ENCODE measurements at places on chromosomes 1 and 21.

DNA sequence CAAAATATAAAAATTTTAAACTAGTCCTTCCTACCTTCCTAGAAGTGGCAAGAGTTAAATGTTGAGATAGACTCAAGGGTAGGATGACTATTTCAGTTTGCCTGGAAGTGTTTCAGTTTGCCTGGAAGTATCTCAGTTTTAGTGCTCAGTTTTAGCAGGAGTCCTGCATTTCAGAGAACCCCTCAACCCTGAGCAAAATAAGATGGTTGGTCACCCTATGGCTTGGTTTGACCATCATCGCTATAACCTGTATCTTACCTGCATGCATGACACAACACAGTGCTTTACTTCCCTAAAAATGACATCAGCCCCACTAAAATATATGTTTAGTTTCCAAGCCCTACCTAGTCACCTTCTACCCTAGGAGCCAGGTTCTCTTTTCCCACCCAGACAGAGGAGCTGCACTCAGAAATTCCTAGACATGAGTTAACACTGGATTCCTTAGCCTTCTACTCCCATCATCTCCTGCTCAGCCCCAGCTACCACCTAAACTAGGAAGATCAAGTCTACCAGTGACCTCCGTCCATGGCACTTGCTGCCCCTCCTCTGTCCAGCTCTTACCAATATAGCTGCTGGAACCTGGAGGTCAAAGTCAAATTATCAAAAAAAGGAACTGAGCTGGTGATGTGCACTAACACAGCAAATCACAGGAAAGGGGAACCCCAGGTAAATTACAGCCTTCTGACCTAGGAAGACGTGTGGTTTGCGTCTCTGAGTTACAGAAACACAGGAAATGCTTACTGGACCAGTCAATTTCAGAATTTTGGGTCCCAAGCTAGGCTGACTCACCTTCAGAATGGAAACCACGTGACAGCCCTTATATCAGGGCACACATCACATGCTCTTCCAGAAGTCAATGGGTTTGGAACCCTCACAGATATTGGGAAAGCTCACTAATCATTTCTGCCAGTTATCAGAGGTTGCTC is 2.2 kb upstream of the G0S2 start:
- DNase-seq: no peak

DNA sequence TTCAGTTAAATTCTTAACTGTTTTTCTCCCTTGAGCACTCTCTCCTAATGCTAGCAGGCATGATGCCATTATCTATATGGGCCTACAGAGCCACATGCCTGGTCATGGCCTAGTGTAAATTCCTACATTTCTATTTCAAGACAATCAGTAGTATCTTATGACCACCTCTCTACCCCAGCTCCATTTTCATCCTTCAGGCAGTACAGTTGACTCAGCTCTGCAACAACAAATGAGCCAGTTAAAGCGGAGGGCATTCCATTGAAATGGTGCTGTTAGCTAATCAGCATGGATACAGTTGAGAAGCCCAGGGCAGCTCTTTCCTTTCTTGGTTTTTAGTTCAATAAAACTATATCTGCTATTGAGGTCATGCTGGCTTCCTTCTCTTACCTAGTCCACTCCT is 150.0 kb downstream of the PPP1R12B start:
- DNase-seq: no peak

- no peak for DNase-seq
Observed at GRCh38 chr21:36847189-36847588, 119.3 kb downstream of the HLCS start.

DNA sequence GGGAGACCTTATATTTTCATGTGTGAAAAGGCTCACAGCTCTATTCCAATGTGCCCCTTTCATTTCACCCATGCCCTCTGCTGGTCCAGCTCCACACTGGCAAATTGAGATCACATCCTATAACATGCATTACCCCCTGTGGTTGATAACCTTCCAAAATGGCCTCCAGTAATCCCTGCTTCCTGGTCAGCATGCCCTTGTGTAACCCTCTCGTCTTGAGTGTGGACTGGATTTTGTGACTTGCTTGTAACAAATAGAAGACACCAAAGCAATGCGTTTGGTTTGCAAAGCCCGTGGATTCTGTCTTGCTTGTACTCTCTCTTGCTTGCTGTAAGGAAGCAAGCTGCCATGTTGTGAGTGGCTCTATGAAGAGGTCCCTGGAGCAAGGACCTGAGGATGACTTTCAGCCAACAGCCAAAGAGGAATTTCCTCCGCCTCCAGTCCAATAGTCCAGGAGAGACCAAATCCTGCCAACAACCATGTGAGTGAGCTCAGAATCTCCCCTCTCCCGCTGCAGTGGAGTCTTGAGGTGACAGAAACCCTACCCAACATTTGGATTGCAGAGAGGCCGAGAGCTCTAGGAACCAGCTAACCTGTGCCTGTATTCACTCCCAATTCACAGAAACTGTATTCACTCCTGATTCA is 17.4 kb downstream of the KCNA10 start:
- DNase-seq: no peak

DNA sequence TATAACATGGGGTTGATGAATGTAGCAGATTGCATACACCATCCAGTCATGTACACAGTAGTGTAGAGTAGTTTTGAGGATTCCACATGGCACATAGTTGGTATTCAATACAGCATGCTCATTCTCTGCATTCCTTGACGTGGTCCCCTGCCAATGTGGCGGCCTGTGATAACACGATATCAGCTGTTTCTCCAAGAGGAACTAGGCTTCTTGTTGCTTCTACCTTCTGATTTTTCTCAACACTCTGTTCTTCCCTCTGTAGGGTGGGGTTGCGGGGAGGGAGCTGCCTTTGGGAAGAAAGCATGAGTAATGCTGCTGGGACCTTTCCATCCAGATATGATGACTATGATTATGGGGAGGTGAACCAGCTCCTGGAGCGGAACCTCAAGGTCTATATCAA is 19.4 kb downstream of the SESN2 start:
- DNase-seq: no peak

DNA sequence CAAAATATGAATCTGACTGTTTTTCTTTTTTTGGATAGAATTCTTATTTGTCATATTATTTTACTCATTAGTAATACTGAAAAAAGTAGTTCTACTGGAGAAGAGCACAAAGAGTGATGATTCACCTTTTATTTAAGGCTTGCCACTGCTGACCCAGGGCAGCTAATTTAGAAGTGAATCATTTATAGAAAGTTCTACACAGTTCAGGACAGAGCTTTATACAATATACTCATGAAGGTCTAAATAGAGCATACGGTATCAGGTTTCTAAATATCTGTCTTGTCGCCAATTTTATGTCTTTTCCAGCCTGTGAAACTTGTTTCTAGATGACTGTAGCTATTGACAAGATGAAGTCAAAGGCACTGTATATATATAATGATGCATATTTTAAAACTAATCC is 25.0 kb downstream of the GIPC2 start:
- DNase-seq: no peak

DNA sequence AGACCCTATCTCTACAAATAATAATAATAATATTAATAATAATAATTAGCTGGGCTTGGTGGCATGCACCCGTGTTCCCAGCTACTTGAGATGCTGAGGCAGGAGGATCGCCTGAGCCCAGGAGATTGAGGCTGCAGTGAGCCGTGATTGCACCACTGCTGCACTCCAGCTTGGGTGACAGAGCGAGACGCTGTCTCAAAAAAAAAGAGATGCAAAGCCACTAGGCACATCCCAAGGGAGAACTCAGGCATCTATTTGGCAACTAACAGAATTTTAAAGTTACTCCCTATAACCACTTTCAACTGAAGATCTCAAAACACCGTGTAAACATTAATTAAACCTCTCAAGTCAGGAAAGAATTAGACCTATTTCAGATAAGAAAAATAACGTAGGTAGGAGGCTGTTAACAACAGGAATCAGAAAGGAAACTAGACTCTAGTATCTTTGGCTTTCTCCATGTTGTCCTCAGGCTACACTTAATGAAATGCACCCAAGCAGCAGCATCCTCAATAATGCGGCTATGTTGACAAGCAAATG is 3.7 kb downstream of the RNF19B start:
- DNase-seq: no peak

GRCh38 chr1:234969581-234970400 is 158.8 kb downstream of the TOMM20 start:
- no peak for DNase-seq

GRCh38 chr21:41638201-41638790 is 128.6 kb downstream of the RIPK4 start:
- no peak for DNase-seq

DNA sequence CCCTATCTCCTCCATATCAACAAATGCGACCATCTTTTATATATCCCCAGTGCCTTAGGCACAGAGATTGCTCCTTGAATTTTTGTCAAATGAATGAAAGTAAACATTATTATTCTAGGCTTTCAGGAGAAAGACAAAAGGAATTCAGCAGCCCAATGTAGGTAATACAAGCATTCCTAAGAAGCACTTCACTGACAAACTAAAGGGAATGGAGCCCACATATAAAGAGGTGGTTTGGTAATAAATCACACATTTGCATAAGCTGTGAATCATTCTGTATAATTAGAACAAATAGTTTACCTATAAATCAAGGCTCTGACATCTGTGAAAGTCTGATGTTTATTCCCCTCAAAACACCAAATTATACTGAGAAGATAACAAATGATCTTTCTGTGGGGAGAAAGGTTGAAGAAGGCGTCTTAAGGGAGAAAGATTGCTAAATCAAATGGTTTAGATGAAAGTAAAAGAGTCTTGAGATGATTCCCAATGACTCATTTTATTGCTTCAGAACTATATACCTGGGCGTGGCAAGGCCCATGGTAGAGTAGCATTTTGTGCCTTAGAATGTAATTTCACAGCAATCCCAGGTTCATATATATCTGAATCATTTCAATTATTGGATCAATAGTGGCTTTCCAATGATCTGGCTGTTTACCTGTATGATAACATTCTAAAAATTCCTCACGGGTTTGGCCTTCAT is 558.1 kb downstream of the AGBL4 start:
- DNase-seq: no peak

GRCh38 chr1:118210051-118210722 is 25.2 kb upstream of the SPAG17 start:
- DNase-seq: no peak

DNA sequence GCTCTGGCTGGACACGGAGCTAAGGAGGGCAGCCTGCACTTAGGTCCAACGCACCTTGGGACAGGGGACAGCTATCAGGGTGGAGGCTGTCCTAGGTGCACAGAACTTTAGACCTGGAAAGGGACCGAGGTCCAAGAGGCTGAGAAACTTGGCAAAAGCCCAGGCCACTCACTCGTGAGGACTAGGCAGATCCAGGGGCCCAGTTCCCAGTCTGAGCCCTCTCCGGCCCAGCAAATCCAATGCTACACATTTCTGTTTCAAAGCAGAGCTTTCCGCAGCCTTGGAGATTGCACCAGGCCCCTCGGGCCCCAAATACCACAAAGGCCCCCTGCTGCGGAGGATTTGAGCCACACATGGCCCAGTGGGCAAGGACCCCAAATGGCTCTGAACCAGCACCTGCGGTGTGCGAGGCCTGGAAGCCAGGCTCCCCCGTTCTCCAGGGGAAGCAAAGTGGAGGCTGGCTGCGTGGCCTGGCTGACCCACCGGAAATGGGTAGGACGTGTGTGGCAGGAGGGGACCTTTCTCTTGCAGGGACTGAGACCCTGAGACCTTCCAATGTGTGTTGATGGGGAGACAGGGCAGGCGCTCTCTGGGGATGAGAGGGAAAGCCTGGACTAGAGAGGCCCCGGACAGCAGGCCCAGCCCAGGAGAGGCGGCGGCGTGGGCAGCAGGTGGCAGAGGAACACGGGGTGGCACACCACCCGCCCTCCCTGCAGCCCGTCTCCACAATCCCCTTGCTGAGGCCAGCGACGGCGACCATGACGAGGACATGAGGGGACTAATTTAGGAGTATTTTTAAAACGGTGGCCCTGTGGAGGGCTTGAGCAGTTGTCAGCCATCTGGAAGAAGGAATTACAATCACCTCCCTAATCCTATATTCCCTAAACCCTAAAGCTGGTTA is 118.7 kb downstream of the CASZ1 start:
- no peak for DNase-seq

DNA sequence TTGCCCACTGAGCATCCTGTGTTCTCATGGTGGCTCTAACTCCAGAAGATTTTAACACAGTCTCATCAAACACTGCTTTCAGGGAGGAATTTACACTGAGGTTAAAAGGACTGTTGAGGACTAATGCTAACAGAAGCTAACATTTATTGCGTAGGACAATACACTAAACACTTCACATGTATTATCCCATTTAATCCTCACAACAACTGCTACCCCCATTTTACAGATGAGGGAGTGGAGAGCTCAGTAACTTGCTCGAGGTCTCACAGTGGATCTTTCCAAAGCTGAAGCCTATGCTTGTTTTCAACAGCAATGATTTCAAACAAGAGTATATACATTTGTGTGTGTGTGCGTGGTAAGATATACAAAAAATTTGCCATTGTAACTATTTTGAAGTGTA is 13.9 kb downstream of the ATF3 start:
- no peak for DNase-seq

DNA sequence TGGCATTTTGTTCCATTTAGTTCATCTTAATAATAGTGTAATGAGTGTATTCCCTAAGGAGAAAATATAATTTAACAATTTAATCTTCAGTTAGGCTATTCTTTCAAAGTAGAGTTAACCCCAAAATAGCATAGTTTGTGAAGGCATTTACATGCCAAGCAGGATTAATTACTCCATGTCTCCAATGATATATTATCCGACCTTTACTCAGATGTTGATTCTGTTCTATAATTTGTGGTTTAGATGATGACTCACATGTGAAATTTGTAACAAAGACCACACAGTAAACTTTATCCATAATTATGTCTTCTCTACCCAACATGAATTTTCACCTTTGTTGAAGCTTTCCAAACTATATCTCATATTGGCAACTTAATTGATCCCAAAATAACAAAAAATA is 2065.2 kb downstream of the MRPL39 start:
- DNase-seq: no peak

- DNase-seq: no peak
Observed at GRCh38 chr1:235341334-235341733, 13.0 kb downstream of the GGPS1 start.

DNA sequence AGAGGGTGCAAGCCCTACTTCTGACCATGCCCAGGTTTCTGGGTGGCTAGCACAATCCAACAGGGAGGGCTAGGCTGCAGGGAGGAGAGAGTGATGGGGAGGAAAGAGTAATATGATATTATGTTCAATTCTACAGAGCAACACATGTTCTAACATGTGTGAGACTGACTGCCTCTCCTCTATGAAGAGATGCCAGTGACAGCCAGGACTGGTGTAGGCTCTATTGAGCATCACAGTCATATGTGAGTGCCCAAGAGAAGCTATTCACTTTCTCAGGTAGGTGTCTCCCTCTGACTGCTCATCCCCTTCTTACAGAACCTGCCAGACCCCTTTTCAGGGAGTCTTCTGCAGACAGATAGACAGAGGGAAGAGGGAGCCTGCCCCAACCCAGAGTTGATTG is 446.1 kb downstream of the SIPA1L2 start:
- DNase-seq: no peak

GRCh38 chr1:98769162-98769561 is 107.6 kb downstream of the SNX7 start:
- no peak for DNase-seq

DNA sequence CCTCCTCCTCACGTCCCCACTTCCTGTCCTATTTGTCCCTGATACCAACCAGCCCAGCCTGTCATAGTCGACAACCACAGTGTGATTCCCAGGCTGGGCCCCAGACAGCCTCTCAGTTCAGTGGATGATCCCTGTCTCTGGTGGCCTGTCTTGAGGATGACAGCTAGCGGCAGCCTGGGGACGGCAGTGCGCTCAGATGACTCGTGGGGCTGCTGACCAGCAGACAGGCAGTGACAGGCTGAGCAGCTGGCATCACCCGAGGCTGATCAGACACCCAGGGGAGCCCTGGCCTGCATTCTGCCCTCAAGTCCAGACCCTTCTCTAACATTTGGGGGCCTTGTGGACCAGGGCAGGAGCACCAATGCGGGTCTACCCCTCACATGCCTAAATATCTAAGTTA is 21.0 kb downstream of the NKAIN1 start:
- no peak for DNase-seq

Data from effector CD8-positive, alpha-beta T cell (primary cell).